ENCODE measurements at places on chromosomes 7 and 10.
A peak's percentile ranks its signal among the peaks of the same experiment; 100 is the strongest.

DNA sequence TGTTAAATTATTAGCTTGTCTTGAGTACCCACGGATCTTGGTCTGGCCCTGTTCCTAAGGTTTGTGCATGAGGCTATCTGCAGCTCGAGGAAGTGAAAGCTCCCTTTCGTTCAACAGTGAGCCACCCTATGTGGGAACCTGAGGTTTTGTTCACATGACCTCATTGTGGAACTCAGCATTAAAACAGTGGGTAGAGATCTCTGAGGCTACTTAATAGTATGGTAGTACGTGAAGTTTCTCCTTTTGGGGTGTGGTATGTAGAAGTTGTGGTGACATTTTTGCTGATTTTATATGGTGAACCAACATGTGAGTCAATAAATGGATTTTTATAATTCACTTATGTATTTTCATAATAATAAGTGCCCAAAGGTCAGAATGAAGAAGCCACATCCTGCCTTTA lies 252.7 kb upstream of the FERD3L start:
- DNase-seq: no peak

GRCh38 chr10:77799352-77799751 lies 127.2 kb downstream of the DLG5 start:
- DNase-seq: no peak

GRCh38 chr10:916716-917415 lies 14.6 kb downstream of the LARP4B start:
- DNase-seq: no peak

DNA sequence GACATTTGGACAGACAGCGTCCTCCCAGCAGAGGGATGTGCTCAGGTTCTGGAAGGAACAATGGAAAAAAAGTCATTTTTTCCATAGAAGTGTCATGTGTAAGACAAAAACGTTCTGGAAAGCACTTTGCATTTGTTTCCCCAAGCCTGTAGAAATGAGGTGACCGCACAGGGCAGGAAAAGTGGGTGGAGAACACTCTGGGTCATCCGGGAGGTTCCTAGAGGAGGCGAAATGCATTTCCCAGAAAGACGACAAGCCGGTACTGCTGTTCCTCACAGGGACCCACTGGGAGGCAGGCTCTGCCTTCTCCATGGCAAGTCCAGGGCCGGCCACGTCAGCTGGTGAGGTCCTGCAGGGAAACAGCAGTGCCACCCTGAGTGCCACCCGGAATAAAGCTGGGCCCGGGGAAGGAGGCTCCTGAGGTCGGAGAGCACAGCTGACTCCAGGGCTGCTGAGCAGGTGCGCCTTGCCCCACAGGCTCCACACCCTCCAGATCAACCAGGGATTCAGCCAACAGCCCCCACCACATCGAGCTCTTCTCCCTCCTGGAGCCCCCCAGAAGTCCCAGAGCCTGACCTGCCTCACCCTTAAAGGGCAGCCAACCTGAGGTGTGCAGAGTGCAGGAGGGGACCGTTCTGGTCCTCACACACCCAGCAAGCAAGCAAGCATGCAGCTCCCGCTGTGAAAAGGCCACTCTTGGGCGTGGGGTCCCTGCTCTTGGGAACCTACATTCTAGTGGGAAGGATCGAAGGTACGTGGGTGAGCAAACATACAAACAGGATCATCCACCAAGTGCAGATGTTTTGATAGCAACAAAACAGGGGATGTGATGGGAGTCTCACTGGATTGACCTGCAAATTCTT lies 28.8 kb upstream of the INPP5A start:
- DNase-seq: no peak

- no peak for DNase-seq
Measured at GRCh38 chr7:130611218-130611617, 57.3 kb downstream of the COPG2 start.

DNA sequence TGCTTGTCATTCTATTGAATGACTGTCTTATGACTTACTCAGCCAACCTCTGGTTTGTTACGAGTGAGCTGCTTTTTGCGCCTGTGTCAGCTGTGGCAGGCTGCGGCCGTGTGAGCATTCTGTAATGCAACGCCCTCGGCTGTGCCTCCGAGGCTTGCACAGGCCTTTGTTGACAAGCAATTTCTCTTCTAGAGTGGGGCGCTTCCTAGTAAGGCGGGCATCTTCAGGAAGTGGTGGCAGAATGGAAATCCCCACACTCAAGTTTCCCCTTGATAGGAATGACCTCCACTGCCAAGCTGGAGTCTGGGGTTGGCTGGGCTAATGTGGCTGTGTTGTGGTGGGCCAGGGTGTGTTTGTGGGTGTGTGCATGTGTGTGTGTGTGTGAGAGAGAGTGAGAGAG lies 20.2 kb upstream of the TMEM178B start:
- DNase-seq: peak; percentile 21

GRCh38 chr10:79050896-79051555 lies 17.7 kb upstream of the ZMIZ1 start:
- DNase-seq: no peak

GRCh38 chr7:129494041-129494440 lies 8.3 kb upstream of the SMKR1 start:
- DNase-seq: no peak

DNA sequence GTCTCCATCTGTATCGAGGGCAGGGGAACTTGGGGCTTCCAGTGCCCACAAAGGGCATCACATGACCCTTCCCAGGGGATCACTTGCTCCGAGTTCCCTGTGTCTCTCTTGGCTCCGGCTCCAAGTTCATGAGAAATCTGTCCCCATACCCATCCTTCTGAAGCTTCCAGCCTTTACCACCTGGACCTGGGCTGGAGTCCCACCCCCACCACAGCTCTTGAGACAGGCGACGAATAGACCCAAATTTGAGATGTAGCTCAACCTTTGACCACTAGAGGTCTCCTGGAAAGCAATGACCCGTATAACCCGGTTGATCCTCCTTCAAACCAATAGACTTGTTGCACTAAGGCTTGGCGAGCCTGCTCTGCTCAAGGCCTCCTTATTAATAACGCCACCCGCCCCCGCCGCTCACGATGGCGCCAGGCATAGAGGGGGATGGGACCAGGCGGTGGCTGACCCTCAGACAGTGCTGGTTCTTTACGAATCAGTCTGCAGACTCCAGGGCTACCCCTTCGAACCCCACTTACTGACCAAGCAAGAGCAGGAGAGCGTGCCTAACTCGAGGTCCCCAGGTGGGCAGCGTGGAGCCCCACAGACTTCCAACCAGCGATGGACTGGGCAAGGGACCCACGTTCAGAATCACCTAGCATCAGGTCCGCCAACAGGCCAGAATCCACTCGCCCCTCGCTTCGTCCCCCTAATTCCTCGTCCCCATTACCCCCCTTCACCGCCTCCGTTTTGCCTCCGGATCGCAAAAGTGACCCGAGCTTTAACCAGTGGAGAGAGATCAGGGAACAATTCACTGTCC lies 4.4 kb upstream of the ARID5B start:
- DNase-seq: no peak

- no peak for DNase-seq
Measured at GRCh38 chr7:134464496-134464895, 5.6 kb upstream of the AKR1B1 start.

GRCh38 chr7:43753843-43754242 lies 4.6 kb upstream of the BLVRA start:
- DNase-seq: no peak

- no peak for DNase-seq
Measured at GRCh38 chr7:28564755-28565374, 152.5 kb downstream of the CREB5 start.

DNA sequence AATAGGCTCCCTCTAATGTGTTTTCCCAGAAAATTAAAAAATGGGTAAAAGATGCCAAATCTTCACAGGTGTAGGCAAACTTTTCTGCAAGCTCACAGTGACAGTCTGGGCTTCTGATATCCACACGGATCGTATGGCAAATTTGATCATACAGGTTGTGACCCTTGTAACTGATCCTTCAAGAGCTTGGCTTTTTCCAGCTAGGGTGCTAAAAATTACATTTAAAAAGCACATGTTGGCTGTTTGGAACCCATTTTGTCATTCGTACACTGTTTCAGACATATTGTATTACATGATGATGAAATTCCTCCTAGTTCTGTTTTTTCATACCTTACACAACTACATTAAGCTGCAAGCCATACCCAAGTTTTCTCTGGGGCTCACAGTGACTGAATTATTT lies 138.7 kb downstream of the GFRA1 start:
- no peak for DNase-seq

DNA sequence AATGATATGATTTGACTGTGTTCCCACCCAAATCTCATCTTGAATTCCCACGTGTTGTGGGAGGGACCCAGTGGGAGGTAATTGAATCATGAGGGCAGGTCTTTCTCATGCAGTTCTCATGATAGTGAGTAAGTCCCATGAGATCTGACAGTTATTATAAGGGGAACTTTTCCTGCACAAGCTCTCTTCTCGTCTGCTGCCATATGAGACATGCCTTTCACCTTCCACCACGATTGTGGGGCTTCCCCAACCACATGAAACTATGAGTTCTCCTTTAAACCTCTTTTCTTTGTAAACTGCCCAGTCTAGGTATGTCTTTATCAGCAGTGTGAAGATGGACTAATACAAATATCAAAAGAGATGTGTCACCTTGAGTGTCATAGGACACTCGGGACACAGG lies 502.7 kb upstream of the PODXL start:
- DNase-seq: no peak

- no peak for DNase-seq
Measured at GRCh38 chr7:25752967-25753791, 398.8 kb upstream of the NFE2L3 start.

DNA sequence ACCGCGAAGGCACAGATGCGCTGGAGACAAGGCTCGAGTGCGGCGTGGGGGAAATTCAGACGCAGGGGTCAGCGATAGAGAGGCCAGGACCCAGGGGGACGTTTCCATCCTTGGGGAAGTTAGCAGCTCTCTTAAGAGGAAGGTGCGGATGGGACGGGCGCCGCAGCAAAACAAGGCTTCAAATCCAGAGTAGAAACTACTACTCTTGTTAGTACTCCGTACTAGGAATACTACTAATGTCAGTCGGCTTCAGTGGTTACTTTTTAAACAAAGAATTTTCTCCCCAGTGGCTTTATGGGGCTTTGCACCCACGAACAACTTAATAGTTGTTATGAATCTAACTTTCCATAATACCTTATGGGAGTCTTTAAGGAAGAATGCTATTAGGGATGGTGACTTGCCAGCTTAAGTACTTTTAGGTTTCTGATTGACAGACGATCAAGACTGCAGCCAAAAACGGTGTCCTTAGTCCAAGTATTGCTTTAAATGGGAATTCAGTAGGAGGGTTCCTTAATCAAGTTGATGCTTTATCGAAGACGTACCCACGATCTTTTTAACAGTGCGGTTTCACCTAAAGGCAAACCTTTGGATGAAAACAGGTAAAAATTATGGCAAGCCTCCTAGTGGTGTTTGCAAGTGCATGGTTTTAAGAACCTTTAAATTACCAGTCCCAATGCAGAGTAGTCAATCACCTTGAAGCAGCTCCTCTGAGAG lies 812 bp upstream of the IDE start:
- DNase-seq: no peak

DNA sequence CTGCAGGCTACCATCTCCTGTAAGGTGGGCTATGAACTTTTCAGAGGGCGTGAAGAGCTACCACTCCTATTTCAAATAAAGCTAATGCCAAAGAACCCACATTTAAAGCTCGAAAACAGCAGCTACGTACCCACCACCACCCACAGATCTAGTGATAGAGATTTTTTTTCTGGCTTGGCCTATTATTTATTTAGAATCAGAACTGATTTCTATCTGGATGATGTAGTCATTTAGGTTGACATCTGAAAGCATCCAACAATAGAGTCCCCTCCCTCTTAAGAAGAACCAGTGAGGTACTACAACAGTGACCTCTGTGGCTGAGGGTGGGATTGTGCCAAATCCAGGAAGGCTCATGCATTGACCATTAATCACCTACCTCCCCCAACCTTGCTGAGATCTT lies 113.8 kb upstream of the ADO start:
- DNase-seq: no peak

GRCh38 chr7:2785071-2785500 lies 59.0 kb downstream of the GNA12 start:
- no peak for DNase-seq

GRCh38 chr10:46545861-46546590 lies 10.4 kb downstream of the GPRIN2 start:
- no peak for DNase-seq

GRCh38 chr10:106251573-106251972 lies 912.9 kb downstream of the SORCS1 start:
- DNase-seq: no peak

- no peak for DNase-seq
Measured at GRCh38 chr7:159179241-159179640, 34.6 kb upstream of the VIPR2 start.

DNA sequence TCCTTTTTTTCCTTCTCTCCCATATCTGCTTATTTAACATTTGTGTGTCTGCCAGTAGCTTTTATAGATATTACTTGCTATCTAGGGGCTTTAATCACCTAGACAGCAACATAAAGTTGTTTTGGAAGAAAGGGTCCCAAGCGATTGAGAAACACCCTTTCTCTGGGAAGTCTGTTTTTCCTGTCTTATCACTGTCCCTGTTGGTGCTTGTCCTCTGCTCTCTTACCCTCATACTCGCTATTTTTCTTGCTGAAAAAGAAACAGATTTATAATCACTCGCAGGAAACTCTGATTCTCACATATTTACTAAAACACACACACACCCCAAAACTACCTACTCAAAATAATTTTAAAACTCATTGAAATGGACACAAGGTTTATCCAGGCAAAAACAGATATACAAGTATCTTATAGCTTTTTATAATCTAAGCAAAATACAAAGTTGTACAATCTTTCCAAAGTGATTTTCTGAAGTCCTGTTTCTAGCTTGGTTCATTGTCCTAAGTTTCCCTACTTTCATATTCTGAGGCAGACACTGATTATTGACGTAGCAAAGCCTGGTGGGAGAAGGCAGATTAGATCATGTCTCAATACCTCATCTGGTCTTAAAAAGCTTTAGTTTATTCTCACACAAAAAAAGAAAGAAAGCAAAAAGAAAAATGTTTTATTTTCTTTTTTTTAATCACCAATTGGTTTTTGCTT lies 157.3 kb downstream of the CACNA2D1 start:
- no peak for DNase-seq

- DNase-seq: no peak
Measured at GRCh38 chr7:36820527-36821170, 96.4 kb upstream of the AOAH start.

DNA sequence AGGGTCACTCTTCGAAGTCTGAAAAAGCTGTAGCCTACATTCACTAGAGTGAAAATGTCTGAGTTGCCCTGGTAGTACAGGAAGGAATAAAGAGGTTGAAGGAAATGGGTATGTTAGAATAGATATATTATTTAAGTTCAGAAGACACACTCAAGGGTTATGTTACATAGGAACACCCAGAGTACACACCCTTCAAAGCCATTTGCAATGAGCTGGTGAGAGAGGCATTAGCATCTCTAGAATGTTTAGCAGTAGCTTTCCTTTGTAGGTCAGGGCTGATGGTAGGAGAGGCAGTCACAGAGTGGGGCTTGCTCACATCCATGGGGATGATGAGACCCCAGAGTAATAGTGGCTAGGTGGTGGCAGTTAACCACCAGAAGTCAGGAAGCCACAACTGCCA lies 221.2 kb downstream of the SLC25A13 start:
- no peak for DNase-seq

Measured in activated CD8-positive, alpha-beta memory T cell treated with anti-CD3 and anti-CD28 coated beads for 1 hour (primary cell).